Activated naive CD4-positive, alpha-beta T cell treated with anti-CD3 and anti-CD28 coated beads for 36 hours (primary cell): ENCODE measurements at places on chromosomes 4 and X. TPM values are rescaled to one million over a fixed set of nuclear protein-coding genes. Genes with fewer than 3 reads are reported as not detected.

DNA sequence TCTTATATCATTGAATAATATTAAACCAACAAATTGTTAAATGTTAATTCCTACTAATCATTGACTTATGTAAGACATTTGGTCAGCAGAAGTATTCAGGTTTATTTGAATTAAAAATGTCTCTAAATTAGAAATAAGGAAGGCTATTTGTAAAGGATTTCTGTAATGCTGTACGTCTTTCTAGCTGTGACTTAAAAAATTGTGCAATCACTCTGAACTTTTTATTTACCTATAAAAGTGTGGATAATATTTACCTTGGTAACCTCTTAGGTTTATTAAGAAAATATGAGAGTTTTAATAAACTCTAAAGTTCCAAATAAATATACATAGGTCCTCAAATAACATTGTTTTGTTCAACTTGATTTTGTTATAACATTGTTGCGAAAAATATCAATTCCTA is 76.9 kb downstream of the SLC30A9 start:
- H3K27me3 ChIP-seq: no peaks in the 10 kb centered on the region
- no peak overlapping the region for H3K4me3 ChIP-seq
- no peak for DNase-seq
- peaks cover 14% of the 10 kb centered on the region for H3K36me3 ChIP-seq

GRCh38 chr4:154928640-154929257 is 147.7 kb downstream of the RBM46 start:
- no peaks in the 10 kb centered on the region for H3K27me3 ChIP-seq
- H3K4me1 ChIP-seq: no peaks in the 10 kb centered on the region
- no peak overlapping the region for H3K4me3 ChIP-seq
- H3K36me3 ChIP-seq: no peaks in the 10 kb centered on the region
- DNase-seq: no peak
- no peak overlapping the region for H3K27ac ChIP-seq

DNA sequence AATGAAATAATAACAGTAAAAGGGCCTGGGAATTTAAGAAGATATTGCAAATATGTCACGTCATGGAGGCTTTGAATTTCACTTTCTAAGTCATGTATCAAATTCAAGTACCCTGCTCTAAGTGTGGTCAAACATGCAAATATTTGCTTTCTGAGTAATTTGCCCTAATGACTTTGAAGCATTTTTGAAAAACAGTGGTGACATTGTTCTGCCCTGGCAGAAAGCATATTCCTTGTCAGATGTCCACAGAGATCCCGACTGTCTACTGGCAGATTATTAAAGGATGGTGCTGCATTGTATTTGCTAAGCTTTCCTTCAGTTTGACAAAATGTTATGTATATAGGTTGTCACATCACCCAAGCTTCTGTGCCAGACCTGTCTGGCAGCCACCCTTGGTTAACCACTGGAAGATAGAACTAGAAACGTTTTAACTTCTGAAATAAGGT is 92.5 kb downstream of the ANK2 start:
- H3K27ac ChIP-seq: no peak overlapping the region
- H3K27me3 ChIP-seq: no peaks in the 10 kb centered on the region
- no peak for DNase-seq
- H3K4me1 ChIP-seq: no peaks in the 10 kb centered on the region

DNA sequence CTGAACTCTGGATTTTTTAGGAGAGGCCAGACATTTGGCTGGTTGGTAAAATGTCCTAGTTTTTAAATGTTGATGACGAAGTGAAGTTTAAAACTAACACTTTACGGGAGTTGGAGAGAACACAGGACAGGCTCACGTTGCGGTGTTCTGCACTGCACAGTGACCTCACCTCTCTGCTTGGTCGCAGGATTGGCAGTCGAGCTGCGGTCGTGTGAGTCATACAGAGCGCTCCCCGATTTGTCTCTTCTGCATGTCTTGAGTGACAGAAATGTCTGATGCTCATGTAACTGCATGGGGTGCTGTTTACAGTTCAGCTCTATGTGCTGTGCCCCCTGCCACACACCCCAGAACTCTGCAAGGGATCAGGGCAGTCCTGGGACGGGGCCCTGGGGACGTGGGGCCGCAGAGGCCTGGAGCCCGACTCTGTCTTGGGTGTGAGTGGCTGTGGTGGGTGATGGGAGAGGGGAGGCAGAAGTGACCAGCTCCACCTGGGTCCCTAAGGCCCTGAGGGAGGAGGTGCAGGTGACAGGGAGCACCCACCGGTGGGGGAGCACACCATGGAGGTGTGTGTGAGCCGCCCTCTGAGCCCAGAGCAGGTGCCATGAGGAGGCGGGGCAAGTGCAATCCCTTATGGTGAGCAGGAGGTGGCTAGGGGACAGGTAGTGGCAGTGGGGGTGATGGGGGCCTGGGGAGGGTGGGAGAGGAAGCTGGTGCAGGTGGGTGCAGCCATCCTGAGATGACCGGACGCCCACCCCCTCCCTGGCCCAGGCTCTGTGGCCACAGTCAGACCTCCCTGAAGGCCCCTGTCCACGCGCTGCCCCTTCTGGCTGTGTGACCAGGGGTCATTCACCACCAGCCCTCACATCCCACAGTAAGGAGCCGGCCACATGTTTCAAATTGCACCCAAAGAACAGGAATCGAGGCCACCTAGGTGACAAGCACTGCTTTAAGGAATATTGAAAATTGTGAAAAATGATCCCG is 77.9 kb upstream of the ADRA2C start:
- DNase-seq: no peak
- no peaks in the 10 kb centered on the region for H3K4me1 ChIP-seq
- H3K36me3 ChIP-seq: no peaks in the 10 kb centered on the region
- no peaks in the 10 kb centered on the region for H3K27me3 ChIP-seq
- no peak overlapping the region for H3K4me3 ChIP-seq

DNA sequence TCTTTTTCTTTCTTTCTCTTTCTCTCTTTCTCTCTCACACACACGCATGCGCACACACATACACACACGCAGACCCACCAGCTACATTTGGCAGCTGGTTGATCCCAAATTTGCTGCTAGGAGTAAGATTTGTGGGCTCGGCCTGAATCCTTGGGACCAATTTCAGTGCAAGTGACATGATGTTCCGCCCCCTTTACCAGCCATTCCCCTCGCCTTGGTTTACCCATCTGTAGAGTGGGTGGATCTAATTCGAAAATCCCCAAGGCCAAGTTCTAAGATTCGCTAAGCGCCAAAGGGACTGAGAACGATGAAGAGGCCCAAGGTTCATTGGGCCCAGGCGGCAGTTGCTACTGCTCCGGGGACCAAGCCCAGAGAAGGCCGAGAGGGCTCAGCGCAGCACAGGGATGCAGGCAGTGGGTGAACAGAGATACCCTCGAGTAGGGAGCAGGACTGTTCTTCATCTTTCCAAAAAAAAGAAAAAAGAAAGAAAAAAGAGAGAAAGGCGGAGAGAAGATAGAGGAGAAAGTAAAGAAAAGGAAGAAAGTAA is 5.8 kb downstream of the NKX3-2 start:
- H3K27ac ChIP-seq: no peak overlapping the region
- no peak for DNase-seq
- peaks cover 44% of the 10 kb centered on the region for H3K4me1 ChIP-seq
- peaks cover 5% of the 10 kb centered on the region for H3K36me3 ChIP-seq
- H3K4me3 ChIP-seq: peak overlapping the region; percentile 3

GRCh38 chrX:134426281-134426680 is 33.7 kb upstream of the HPRT1 start:
- H3K4me1 ChIP-seq: peaks cover 1% of the 10 kb centered on the region
- no peak for DNase-seq
- no peak overlapping the region for H3K27ac ChIP-seq
- no peaks in the 10 kb centered on the region for H3K27me3 ChIP-seq
- peaks cover 9% of the 10 kb centered on the region for H3K36me3 ChIP-seq
- H3K4me3 ChIP-seq: no peak overlapping the region

GRCh38 chr4:163048447-163048846 is 118.2 kb downstream of the NAF1 start:
- H3K36me3 ChIP-seq: no peaks in the 10 kb centered on the region
- no peak overlapping the region for H3K4me3 ChIP-seq
- H3K4me1 ChIP-seq: no peaks in the 10 kb centered on the region
- peak; percentile 23 for DNase-seq
- peaks cover 16% of the 10 kb centered on the region for H3K27me3 ChIP-seq

DNA sequence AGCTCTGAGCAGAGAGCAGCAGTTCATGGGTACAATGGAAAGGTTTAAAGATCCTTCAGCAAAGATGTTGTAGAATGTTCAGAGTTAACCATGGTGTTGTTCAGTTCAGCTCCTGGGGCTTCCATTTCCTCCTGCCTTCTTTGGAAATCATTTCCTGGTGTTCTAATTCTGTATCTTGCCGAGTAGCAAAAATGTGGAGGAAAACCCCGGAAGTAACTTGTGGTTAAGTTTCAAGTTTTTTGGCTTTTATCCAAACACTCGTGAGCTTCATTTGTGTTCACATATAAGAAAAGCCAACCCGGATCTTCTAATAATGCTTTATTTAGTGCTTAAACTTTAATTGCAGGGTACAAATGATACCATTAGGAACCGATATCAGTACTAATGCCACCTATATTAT is 33.6 kb upstream of the ARX start:
- H3K27me3 ChIP-seq: no peaks in the 10 kb centered on the region
- peaks cover 9% of the 10 kb centered on the region for H3K4me1 ChIP-seq
- H3K36me3 ChIP-seq: no peaks in the 10 kb centered on the region

DNA sequence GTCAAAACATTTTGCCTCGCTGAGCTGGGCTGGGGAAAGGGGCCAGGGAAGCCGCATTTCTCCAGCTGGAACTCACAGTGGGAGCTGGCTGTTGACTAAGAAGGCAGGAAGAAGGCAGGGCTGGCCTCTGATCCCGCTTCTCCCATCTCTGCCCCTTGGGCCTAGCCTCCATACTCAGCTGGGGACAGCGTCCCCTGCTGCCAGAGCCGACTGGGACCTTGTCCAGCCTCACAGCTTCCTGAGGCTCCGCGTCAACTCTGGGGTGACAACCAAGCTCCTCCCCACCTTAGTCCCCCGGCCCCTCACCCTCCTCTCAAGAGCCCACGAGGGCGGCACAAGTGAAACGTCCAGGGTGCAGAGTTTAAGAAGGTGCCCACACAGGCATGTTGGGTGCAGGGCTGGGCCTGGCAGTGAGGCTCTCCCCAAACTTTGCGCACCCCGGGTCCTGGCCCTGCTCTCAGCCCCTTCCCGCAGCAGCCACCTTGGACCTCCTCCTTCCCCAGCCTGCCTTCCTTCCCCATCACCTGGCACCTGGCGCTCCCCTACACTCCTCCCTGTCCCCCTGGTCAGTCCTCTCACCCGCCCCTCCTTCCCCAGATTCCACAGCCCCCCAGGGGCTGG is 100.8 kb downstream of the PSAPL1 start:
- DNase-seq: no peak
- H3K36me3 ChIP-seq: no peaks in the 10 kb centered on the region
- no peak overlapping the region for H3K27ac ChIP-seq
- H3K4me3 ChIP-seq: no peak overlapping the region
- H3K4me1 ChIP-seq: no peaks in the 10 kb centered on the region

DNA sequence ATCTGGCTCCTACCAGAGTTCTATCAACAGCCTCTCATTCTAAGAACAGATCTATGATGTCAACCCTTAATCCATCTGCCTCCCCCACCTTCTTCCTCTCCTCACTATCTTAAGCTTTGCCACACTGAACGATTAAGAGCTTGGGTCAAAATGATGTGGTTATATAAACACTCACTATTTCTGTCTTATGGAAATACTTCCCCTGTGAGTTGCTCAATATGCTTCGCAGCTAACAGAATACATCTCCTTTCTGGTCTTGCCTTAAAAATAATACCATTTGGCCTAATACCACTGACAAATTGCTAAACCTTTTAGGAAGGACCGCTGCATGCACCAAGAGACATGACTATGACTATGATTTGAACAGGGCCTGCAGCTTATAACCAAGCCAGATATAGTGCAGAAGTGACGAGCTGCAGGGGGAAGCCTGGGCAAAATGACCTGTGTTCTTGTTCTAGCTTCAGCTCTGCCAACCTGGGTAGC is 130.9 kb downstream of the RNF150 start:
- H3K4me1 ChIP-seq: no peaks in the 10 kb centered on the region
- no peak overlapping the region for H3K4me3 ChIP-seq
- no peaks in the 10 kb centered on the region for H3K36me3 ChIP-seq
- DNase-seq: no peak

DNA sequence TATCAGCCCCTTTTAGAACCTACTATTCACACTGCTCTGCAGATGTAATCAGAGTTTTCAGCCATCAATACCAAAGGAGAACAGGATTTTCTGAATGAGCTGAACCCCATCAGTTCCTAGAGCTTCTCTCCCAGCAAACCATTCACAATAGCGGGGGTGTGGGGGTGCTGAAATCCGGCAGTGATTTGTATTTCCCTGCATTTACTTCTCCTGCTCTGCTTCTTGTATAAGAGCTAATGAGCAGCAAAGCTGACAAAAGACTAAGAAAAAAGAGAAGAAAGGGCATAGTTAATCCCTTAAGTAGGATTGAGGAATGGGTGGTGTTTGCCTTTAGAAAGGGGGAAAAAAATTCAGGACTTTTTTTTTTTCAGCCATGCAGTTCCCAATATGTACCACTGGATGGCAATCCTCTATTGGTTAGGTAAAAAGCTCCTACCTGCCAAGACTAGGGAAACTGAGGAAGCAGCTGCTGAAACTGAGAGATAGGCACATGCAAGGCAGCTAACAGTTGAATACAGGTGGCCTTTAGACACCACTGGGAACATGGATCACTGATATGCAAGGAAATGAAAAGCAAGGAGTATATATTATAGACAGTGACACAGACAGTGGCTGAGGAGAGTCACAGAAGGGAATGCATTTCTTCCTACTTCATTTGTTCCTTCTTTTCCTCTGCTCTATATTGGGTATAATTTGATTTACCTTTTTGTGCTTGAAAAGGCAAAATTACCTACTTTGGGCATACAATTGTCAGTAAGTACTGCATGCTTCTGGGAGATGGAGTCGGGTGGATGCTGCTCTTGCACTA is 217.9 kb downstream of the HS6ST2 start:
- no peaks in the 10 kb centered on the region for H3K36me3 ChIP-seq
- H3K4me3 ChIP-seq: no peak overlapping the region
- peaks cover 12% of the 10 kb centered on the region for H3K4me1 ChIP-seq

DNA sequence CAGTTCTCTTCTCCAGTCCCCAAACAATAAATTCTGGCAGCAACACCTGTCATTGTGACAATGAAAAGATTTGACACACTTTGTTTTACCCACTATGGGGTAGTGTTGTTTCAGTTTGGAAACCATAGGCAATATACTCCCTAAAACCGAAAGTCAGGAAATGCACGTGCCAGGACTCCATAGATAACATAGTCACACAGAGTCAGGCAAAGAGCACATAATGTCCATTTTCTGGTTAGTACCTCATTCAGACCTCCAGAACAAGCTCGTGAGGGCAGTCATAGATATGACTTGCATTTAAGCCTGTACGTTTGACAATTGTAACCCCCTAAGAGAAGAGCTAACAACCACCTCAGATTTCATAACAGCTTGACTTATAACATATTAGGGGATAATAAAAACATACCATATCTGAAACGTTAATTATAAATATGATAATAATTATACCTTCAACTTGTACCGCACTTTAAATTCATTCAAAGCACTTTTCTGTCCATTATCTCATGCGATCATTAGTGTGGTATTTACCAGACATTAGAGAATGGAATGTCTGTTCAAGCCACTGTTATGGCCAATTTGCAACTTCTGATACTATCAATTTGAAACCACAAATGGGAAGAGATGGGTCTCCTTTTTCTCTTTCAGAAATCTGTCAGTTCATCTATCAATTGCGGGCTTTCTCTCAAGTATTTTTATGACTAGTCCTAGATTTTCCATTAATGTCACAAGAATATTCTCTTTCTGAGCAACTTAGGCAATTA is 147.4 kb downstream of the LDB2 start:
- H3K36me3 ChIP-seq: no peaks in the 10 kb centered on the region
- no peak overlapping the region for H3K4me3 ChIP-seq
- no peak for DNase-seq

GRCh38 chr4:632196-632790 is 6.9 kb downstream of the PDE6B start:
- DNase-seq: no peak
- no peaks in the 10 kb centered on the region for H3K36me3 ChIP-seq

TRAM1L1 gene
- not detected for total RNA-seq

UGT2B10 gene
- total RNA-seq: not detected

RAB40A gene
- total RNA-seq: 0.07 TPM

SPIN2A gene
- total RNA-seq: 0.74 TPM
